ENCODE measurements at places on chromosomes 6 and 20. TPM values are rescaled to one million over a fixed set of nuclear protein-coding genes. Genes with fewer than 3 reads are reported as not detected.

Gene SLC16A10
- not detected for total RNA-seq

Gene CST7
- 77.4 TPM for total RNA-seq

Gene PTGIS
- 0.24 TPM for total RNA-seq

Gene FAM209B
- not detected for total RNA-seq

Gene KCNK5
- 0.12 TPM for total RNA-seq

Gene SIRPD
- total RNA-seq = 0.68 TPM

Gene MLIP
- total RNA-seq = not detected

Gene SIRPA
- 7.0 TPM for total RNA-seq

All from RPMI7951 (cell line).